ENCODE measurements at places on chromosomes 1 and 21.

- no peak for DNase-seq
These were observed 55.1 kb downstream of the PCBP3 start for GRCh38 chr21:45698493-45699184.

DNA sequence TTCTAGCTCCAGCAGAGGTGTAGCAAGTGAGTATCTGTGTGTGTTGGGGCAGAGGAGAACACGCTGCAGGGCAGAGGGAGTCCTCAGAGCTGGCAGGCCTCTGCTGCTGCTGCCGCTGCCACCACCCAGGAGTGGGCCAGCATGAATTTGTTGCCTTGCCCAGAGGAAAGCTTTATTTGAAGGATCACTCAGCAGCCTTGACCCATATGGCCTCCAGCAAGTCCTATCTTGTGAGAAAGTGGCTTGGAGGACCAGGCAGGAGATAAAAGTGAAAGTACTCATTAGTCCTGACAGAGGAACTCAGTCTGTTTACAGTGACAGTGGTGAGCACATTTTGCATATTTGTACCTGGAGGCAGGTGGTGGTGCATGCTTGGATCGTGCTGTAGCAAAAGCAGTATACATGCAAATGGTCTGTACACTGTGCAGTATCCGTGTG, 3.1 kb downstream of the TRAF5 start:
- DNase-seq = peak; percentile 36

GRCh38 chr1:40606978-40607377, 58.5 kb downstream of the RIMS3 start:
- no peak for DNase-seq

DNA sequence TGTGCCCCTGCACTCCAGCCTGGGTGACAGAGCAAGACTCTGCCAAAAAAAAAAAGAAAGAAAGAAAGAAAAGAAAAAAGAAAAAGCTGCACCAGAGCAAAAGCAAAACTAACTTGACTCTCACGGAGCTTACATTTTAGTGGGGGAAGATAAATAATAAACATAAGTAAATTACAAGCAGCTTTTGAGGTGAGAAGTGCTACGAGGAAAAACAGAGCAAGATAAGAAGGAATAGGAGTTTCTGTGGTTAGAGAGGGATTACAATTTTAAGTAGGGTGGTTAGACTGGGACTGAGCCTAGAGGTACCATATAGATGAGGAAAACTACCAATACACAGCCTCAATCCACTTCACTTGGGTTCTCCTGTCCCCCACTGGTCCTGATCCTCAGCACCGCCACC, 43.9 kb downstream of the TGFBR3 start:
- no peak for DNase-seq

DNA sequence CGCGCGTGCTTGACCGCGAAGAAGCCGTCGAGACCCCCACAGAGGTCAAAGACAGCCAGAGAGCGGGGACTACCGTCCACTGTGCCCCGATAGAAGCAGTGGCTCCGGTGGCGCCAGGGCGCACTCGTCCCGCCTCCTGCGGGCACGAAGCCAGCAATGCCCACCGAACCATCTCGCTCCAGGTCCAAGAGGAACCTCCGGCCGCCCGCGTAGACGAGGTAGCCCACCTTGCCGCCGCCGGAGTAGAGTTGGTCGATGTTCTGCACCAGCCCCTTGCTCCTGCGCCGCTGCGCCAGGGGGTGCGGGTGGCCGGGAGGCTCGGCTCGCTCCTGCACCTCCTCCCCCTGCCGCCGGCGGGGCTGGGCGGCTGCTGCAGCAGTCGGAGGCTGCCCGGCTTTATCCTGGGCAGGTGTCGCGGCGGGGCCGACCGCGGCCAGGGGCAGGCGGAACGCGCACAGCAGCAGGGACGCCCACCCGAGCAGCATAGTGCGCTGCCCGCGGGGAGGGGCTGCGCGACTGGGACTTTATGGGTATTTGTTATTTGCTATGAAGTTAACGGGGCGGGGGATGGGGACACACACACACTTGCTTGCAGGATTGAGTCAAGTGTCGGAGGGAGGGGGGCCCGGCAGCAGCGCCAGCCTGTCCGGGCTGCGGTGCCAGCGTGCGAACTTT, 844 bp downstream of the ADAMTS5 start:
- DNase-seq = no peak

GRCh38 chr1:183323849-183324683, 94.1 kb downstream of the NMNAT2 start:
- no peak for DNase-seq

- no peak for DNase-seq
These were observed 645.6 kb upstream of the ADGRL2 start for GRCh38 chr1:81155131-81155530.

DNA sequence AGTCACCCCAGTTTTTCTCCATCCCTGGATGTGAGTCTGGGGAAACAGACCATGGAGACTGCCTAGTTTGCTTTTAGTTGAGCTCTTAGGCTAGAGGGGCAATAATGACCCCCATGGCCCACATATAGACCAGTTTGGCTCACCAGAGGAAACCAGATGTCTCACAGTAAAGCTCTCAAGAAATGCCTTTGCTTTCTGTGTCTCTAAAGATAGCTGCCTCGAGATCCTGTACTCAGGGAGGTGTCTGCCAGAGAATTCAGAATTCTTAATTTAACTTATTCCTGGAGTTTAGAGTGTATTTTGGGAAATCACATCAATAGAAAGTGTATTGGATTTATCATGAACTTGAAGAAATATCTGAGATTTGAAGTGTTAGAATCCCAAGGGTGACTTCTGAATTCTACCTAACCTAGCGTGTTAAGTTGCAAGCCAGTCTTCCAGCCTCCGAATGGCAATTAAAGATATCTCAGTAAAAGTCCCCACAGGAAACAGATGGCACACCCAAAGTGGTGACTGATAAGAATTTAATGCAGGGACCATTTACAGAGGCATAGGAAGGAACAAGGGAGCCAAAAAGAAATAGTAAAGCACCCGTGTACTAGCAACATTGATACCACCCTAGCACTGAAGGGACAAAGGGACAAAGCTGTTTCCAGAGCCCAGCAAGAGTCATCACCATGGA, 37.1 kb downstream of the STYXL2 start:
- no peak for DNase-seq

- DNase-seq = peak; percentile 29
These were observed 16.9 kb downstream of the NPHP4 start for GRCh38 chr1:5975133-5975880.

DNA sequence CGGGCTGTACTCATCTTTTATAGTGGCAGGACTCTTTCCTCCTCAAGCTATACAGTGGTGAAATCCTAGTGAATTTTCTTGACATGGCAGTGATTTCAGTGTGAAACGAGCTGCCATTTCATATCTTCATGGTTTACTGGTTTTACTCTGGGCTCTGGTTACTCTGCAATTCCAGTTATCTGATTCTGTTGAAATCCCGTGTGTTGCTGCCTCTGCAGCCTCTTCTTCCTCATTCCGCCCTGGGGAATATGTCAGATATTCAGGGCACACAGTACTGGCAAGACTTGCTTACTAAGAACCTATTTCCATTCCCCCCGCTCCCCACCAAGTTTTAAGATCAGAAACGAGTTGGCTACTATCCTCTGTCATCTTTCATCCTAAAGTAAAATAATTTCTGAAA, 7.9 kb upstream of the OR2B11 start:
- DNase-seq = no peak

GRCh38 chr1:213279410-213279809, 228.4 kb downstream of the RPS6KC1 start:
- DNase-seq = no peak

DNA sequence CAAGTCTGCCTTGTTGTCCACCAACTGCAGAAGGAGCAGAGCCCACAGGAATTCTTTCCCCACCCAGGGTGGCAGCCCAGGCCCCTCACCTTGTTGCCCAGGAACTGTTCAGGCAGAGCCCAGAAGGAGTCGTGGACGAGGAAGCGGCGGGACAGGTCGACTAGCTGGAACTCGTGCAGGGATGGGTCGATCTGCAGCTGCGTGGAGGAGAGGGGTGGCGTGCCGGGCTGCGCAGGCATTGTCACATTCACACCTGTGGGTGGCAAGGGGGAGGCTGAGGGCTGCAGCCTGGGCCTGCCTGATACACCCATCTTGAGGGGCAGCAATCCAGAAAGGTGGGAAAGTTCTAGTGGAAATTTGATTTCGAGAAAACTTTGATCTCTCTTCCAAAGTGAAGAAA, 55.9 kb downstream of the HSPG2 start:
- no peak for DNase-seq

- no peak for DNase-seq
These were observed 33.5 kb downstream of the PDPN start for GRCh38 chr1:13617108-13617507.

- DNase-seq = no peak
These were observed at the start of gene DCDC2B for GRCh38 chr1:32208891-32209328. DCDC2B (plus strand) TSS chr1:32209089; CDS start chr1:32209094, 5 bp downstream.

DNA sequence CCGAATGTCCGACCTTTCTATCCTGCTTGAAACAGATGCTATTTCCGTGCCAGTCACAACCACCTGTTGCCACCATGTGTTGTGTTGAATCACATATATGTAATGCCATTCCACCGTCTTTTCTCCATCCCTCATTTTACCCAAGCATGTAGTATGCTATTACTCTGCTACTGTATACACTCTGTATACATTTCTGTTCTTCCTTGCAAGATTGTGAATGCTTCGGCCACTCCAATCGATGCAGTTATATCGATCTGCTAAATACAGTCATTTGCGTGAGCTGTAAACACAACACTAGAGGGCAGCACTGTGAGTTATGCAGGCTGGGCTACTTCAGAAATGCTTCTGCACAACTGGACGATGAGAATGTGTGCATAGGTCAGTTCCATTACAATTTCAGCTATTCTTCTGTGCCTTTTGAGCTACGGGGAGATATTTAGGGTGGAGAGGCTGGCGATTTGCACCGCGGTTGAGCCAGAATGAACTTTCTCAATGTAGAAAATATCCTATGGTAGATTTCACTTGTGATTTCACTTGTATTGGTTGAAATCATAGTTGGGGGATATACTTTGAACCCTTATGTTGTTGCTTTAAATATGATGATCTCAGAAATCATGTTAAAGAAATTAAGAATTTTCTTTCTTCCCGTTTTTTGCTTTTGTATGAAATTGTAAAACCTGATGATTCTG, 289.8 kb downstream of the NTNG1 start:
- no peak for DNase-seq

DNA sequence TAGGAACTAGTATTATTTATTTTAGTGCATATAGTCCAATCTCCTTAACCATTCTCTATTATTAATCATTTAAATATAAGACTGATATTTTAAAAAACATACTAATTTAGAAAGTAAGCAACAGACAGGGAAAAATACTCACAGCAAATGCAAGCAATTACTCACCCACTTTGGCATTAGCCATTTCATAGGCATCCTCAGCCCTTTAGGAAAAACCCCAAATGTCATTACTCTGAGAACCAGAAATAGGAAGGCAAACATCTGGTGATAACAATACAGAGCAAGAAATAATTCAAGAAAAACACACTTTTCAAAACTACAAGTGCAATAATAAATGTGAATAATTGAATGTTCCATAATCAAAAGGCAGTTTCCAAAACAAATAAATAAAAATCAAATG, 545.1 kb downstream of the PLPP3 start:
- DNase-seq = no peak

- no peak for DNase-seq
These were observed 22.5 kb downstream of the SLC45A1 start for GRCh38 chr1:8340448-8340847.

DNA sequence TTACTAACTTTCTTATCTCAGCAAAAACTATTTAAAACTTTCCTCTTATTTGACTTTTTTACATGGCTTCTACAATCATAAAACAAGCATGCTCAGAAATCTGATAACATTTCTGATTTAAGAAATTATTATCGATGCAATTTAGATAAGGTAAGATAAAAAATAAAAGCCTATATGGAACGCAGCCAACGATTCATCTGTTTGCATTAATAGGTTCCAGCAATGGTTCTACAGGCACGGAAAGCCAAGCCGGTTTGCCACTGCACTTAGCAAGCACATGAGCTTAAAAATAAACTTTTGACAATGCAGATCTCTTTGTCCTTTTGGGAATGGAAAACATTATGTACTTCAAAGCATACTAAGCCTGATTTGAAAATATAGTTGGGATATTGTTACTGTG, 77.5 kb upstream of the KCNK2 start:
- no peak for DNase-seq

GRCh38 chr1:204080163-204080903, 7.4 kb downstream of the SOX13 start:
- DNase-seq = no peak

DNA sequence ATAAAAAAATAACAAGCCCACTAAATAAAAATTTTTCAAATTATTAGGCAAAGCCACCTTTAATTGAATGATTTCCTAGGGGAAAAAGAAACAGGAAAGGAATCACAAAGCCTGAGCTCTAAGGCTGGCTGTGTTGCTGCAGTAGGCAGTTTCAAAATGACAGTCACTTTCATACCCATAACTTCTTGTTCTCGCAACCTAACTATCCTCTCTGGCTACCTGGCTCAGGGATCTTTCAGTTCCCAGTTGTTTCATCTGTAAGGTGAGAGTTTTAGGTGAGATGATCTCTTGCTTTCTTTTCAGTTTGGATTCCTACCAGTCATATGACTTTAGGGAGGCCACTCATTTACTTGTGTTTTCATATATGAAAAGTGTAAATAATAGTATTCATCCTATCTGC, 226.1 kb downstream of the ASTN1 start:
- DNase-seq = no peak

DNA sequence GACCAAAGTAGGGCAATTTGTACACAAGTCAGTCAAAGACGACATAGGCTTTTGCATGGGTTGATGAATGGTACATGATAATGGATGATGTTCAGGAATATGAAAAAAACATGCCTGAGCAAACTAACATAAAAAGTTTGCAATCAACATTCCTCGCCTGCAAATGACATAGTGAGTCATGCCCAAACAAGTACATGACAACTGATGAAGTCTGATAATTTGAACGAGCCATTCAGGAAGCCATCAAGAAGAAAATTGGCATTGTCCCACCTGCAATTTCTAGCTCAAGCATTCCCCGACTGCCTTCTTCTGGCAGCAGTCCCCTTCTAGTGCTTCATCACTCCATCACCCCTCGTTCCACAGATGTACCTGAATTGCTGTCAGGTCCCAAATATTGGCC, 118.4 kb upstream of the NR5A2 start:
- no peak for DNase-seq

GRCh38 chr1:184247671-184248070, 139.2 kb upstream of the C1orf21 start:
- no peak for DNase-seq

GRCh38 chr21:42855937-42856335, 23.4 kb downstream of the WDR4 start:
- DNase-seq = no peak

GRCh38 chr21:45863751-45864150, 117.8 kb upstream of the COL6A1 start:
- no peak for DNase-seq

GRCh38 chr1:93880731-93881130, 1.7 kb upstream of the DNTTIP2 start:
- no peak for DNase-seq

DNA sequence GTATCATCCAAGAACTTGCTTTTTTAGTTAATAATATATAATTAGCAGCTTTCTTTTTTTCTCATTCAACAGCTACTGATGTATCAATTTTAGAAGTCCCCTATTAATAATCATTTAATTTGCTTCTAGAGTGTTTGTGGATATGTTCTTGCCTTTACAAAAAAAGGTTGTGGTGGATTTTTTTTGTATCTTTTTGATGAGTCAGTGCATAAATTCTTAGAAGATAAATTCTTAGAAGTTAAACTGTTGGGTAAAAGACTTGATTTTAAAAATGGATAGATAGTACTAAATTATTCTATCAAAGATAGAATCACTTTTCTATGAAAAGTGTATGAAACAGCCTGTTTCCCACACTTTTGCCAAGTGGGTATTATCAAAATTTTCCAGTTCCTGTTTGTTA, 11.9 kb downstream of the FGGY start:
- no peak for DNase-seq

- no peak for DNase-seq
These were observed 11.0 kb downstream of the COL6A1 start for GRCh38 chr21:45992301-45993209.

All from CD4-positive, alpha-beta T cell treated with Interleukin-6 for 4 hours (primary cell).